Immature natural killer cell (primary cell): ENCODE measurements at places on chromosomes 3 and 15. TPM values are rescaled to one million over a fixed set of nuclear protein-coding genes. Genes with fewer than 3 reads are reported as not detected.

GRCh38 chr3:65938676-65939075 is 100.0 kb downstream of the MAGI1 start:
- no peak for DNase-seq

GRCh38 chr3:170555329-170555728 is 30.5 kb downstream of the SLC7A14 start:
- DNase-seq: no peak

- DNase-seq: no peak
Measured at GRCh38 chr3:104530934-104531333, 835.8 kb upstream of the ALCAM start.

DNA sequence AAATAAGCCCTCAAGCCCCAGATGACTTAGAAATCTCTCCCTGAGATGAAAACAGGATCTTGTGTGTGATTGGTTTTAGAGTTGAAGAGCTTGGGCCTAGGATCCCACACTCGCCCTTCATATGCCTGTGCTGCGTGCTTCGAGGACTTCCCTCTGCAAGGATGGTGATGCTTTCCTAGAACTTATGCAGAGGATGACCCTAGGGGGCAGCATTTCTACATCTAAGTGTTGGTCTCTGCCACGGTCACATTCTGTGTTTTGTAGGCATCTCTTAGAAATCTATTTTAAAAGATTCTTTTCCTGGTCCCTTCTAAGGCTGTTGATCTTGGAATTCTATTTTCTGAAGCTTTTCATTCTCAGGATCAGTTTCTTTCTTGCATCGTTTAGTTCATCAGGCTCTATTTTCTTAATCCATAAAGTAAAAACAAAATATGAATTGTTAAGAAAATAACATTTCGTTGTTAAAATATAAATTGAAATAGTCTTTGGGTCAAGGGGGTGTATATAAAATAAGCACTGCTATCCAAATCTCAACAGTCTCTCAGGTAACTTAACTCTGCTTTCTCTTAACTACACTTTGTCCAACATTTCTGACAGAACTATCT is 45.7 kb downstream of the WDR76 start:
- no peak for DNase-seq

GRCh38 chr3:144380849-144381248 is 409.2 kb downstream of the DIPK2A start:
- no peak for DNase-seq

DNA sequence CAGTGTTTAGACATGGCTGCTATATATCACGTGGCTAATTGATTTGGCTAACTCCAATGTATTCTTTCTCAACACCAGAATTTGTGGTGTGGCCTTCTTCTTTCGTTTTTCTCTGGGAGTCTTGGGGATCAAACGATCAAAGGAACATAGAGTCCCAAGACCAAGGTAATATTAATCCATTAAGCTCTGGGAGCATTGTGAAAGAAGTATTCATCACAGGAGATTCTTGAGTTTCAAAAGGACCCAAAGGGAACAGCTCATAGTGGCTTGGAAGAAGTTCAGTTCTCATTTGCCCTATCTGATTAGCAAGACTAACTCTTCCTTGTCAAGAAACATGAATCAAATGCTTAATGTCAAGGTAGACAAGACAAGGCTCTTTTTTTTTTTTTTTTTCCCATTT is 32.9 kb upstream of the TICRR start:
- no peak for DNase-seq

GRCh38 chr15:63593705-63594671 is 3.2 kb upstream of the FBXL22 start:
- no peak for DNase-seq

DNA sequence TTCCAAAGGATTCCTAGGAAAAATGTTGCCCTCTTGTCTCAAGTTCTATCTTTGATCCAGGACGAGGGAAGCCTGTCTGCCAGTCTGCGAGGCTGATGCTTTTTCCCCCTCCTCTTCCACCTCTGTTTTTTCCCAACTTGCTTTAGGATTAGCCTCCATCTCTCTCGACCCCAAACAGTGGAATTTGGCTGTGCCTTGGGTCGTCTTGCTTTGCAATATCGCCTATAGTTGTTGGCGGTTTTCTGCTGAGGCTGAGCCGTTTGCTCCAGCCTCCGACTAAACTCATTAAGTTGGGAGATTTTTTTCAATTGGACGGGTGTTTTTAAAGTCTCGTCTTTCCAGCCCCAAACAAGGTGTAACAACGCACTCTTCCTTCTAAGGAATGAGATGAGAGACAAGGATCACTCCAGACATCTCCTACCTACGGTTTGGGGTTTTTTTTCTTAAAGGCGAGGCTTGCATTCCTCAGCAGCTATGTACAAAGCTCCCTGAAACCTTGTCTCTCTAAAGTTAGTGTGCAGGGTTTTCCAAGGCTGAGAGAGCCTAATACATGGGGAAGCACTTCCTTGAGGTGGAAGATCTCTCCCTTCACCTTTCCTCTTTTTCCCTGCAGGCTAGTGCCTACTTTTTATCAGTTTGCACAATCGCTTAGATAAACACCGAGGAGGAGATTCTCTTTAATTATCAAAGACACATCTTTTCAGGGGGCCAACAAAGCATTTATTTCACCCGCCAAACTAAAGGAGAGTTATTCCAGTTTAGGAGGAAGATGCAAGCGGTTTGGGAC is 4.8 kb upstream of the NR2F2 start:
- DNase-seq: no peak

DNA sequence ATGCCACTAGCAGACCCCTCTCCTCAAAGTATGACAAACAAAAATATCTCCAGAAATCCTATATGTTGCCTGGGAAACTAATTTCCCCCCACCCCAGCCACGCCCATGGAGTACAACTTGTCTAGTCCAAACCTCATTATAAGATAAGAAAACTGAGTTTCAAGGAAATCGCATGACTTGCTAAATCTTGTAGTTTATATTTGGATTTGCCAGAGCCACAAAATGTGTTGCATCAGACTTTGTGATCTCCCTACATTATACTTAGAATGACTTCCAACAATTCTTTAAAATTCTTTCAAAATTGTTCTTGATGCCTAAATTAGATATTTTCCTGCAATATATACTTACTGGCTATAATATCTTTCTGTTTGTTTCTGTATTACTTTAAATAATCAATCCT is 1034.4 kb downstream of the IGSF11 start:
- no peak for DNase-seq

- peak; percentile 84 for DNase-seq
Measured at GRCh38 chr3:25782938-25783660, at the start of gene NGLY1. NGLY1 (minus strand) TSS chr3:25783443; CDS start chr3:25783390, 53 bp downstream.

DNA sequence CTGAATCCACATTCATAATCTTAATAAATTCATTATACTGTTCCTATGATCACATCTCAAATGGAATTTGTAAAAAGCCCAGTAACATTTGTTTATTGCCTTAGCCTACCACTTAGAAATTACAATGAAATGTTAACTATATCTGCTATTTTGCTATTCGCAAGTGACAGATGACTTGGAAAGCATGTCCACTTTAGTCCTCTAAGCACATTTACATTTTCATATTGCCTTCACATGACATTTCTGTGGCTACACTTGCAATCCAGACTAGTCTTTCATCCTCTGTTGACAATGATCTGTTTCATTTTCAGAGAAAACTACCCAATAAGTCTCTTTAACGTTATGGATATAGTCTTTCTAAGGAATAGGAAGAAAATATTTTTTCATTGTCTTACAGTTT is 741.8 kb downstream of the FHIT start:
- DNase-seq: no peak

DNA sequence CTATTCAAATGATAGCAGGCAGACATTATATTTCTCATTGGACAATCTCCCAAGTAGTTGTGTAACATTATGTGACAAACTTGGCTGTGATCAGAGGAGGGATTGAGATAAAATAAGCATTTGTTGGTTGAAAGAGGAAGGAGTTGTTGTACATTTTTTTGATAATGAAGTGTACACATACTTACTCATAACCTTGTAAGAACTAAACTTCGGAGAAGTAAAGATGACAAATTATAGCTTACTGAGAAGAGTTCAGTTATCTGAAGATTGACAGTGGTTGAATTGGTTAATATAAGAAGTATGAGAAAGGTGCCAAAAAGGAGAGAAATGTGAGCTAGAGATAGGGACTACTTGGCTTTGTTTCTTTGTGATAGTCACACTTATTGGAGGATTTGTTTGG is 32.6 kb downstream of the STT3B start:
- no peak for DNase-seq

DNA sequence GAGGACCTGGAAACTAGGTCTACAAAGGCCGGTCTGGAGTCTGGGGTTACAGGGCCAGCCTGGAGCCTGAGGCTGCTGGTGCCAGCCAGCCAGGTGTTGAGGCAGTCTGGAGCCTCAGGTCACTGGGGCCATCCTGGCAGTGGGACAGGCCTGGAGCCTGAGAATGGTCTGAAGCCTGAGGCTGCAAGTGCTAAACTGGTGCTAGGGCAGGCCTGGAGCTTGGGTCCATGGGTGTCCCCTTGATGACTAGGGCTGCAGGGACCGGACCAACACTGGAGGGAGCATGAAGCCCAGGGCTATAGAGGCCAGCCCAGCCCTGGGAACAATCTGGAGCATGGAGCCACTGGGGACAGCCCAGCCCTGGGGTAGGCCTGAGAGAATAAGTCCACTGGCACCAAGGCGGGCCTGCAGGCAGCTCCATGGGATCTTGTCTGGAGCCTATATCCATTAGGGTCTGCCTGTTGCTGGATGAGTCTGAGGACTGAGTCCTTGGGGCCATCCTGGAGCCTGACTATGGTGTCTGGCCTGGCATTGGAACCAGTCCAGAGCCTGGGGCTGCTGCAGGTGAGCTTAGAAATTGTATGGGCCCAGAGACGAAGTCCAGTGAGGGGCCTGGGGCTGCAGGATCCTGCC is 101.9 kb downstream of the GLDN start:
- DNase-seq: no peak

DNA sequence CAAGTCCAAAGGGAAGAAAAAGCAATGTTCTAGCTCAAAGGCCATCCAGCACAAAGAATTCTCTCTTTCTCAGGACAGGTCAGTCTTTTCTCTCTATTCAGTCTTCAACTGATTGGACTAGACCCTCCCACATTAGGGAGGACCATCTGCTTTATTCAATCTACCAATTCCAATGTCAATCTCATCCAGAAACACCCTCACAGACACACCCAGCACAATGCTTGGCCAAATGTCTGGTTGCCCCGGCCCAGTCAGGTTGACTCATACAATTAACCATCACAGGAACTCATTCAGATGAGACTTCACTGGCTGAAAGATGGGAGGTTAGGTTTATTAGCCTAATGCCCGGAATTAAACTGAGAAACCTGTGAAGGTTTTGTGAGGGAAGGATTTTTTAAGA is 32.4 kb downstream of the ACAN start:
- no peak for DNase-seq

DNA sequence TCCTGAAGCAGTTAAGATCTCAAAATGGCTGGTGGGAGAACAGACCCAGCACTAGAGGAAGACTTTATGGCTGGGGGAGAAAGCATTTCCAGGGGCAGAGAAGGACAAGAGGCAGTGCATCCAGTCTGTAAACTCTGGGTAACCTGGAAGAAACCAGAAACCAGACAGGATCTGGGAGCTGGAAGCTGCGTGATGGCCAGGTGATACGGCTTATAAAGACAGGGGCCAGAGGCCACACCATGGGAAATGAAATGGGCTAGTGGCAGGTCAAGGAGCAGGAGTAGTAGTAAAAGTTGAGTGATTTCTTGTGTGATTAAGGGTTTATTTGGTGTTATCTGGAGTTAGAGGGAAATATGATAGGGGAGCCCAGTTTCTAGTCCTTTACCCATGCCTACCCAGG is 144.7 kb upstream of the ARRDC4 start:
- DNase-seq: no peak

- DNase-seq: no peak
Measured at GRCh38 chr3:38597502-38598060, 51.9 kb downstream of the SCN5A start.

DNA sequence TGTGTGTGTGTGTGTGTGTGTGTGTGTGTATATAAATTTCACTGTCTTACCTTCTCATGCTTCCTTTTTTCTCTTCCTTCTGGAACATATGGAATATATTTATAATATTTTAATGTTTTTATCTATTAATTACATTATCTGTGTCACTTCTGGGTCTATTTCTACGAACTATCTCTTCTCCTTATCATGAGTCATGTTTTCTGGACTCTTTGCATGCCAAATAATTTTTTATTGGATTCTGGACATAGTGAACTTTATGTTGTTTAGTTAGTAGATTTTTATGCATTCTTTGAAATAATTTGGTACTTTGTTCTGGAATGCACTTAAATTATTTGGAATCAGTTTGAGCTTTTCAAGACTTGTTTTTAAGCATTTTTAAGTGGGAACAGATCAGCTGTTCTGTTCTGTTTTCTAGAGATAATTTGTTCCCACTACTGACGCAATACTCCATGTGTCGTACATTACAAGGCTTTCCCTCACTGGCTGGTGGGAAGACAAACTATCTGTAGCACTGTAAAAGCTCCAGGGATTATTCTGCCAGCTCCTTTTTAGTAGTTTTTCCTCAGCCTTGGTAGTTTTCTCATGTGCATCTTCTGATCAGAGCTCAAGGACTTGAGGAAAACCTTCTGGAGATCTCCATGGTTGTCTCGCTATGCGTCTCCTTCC is 302.0 kb downstream of the CLSTN2 start:
- no peak for DNase-seq

DNA sequence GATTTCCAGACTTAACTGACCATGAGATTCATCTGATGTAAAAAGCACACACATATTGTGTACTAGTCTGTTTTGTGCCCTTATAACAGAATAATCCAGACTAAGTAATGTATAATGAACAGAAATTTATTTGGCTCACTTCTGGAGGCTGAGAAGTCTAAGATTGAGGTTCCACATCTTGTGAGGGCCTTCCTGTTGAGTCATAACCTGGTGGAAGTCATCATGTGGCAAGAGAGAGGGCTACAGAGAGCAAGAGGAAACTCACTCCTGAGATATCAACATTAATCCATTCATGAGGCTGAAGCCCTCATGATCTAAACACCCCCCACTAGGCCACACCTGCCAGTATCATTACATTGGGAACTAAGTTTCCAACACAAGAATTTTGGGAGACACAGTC is 977.6 kb downstream of the MCTP2 start:
- no peak for DNase-seq

- no peak for DNase-seq
Measured at GRCh38 chr15:69008056-69008455, 6.4 kb upstream of the NOX5 start.

- DNase-seq: no peak
Measured at GRCh38 chr15:85800478-85801123, 5.9 kb upstream of the KLHL25 start.

- peak; percentile 82 for DNase-seq
Measured at GRCh38 chr15:50906954-50907600, 1.4 kb upstream of the AP4E1 start.

- DNase-seq: no peak
Measured at GRCh38 chr3:134036291-134036690, 6.6 kb upstream of the SLCO2A1 start.

Gene PAK2
- 34.1 TPM for polyA plus RNA-seq

Gene IL17RD
- not detected for polyA plus RNA-seq

Gene MRPS22
- polyA plus RNA-seq: 43.7 TPM

Gene SCG3
- polyA plus RNA-seq: not detected

Gene GUCA1C
- not detected for polyA plus RNA-seq

Gene MAGEL2
- not detected for polyA plus RNA-seq

Gene CDCP1
- polyA plus RNA-seq: 1.1 TPM

Gene MCCC1
- 35.5 TPM for polyA plus RNA-seq

Gene ADCY5
- 0.03 TPM for polyA plus RNA-seq

Gene OR5H15
- not detected for polyA plus RNA-seq
